ENCODE measurements at places on chromosomes 4 and X. TPM values are rescaled to one million over a fixed set of nuclear protein-coding genes. Genes with fewer than 3 reads are reported as not detected.
A peak's percentile ranks its signal among the peaks of the same experiment; 100 is the strongest.

GRCh38 chr4:57077550-57078343 is 32.4 kb downstream of the IGFBP7 start:
- peak; percentile 95 for DNase-seq

DNA sequence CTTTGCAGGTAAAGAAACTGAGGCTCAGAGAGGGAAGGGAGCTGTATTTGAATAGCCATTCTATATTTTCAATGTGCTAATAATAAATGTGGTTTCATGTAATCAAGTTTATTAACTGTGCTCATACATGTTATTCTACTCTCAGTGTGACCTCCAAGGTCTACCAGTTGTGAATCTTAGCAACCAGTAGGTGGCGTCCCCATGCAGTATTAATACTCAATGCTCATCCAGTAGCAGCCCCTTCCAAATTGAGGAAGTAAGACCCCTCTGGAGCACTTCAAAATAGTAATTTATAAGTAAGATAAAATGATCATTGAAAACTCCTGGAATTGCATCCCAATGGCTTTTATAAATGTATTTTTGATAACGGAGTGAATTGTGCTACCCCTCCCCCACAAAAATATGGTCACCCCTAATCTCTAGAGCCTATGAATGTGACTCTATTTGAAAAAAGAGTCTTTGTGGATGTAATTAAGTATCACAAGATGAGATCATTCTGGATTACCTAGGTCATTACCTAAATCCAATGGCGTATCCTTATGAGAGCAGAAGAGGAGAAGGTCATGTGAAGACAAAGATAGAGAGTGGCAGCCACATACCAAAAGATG is 20.4 kb upstream of the SEPSECS start:
- DNase-seq, result peak; percentile 56

- no peak for DNase-seq
Observed at GRCh38 chrX:111375747-111376146, 36.2 kb downstream of the DCX start.

- no peak for DNase-seq
Observed at GRCh38 chr4:90715242-90715641, 588.0 kb downstream of the CCSER1 start.

- no peak for DNase-seq
Observed at GRCh38 chr4:45036677-45037076, 310.3 kb upstream of the GNPDA2 start.

- DNase-seq, result no peak
Observed at GRCh38 chr4:159326480-159326879, 223.6 kb downstream of the RAPGEF2 start.

- peak; percentile 59 for DNase-seq
Observed at GRCh38 chrX:102975016-102975415, 37.9 kb downstream of the RAB40AL start.

GRCh38 chr4:104930298-104930697 is 216.4 kb upstream of the TET2 start:
- no peak for DNase-seq

DNA sequence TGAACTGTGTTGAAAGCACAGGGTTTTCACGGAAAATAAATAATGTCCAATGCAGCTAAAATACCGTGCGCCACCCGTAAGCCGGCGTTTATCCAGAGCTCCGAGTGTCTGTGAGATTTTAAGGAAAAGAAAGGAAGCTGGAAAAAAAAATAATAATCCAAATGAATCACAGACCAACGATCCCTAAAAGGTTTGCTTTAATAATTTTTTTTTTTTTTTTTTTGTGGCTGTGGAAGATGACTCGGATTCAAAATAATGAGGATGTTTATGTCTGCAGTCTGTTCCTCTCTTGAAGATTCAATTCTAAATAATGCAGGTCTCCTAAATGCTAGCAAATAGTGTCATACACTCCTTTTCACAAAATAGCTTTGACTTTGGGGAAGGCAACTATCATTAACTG is 84.6 kb upstream of the PPP2R3B start:
- no peak for DNase-seq

SLBP gene
- total RNA-seq, result 50.8 TPM

CT45A5 gene
- not detected for total RNA-seq
